ENCODE measurements at places on chromosomes 5 and 9.

DNA sequence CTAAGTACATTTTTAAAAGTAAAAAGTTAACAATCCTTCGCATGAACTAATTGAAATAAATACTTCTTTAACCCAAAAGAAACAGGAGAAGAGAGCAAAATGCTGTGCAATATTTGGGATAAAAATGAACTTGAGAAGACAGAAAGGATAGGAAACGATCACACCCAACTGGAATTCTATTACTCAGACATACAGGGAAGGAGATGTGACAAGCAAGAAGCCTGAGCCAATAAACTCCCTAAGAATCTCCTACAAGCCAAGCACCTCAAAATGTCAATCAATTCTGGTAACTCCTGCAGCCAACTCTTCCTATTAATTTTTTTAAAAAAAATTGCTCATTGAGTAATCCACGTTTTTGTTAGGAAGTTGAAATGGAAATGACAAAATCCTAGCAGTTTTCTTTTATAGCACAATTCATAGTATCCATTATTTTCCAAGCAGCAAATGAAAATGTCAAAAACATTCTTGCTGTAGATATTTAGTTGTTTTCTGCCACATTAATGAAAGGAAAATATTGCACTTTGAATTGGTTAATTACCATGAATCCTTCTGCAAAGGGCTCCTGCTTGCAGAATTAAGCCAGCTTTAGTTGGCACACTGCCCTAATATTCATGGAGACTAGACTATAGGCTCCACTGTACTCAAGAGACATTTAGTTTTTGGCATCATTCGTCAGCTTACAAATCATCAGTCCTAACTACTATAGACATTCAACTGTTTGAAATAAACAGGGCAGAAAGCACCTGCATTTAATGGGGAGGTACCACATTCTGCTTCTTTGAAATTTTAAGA is 89.0 kb downstream of the RFX3 start:
- no peak for DNase-seq

DNA sequence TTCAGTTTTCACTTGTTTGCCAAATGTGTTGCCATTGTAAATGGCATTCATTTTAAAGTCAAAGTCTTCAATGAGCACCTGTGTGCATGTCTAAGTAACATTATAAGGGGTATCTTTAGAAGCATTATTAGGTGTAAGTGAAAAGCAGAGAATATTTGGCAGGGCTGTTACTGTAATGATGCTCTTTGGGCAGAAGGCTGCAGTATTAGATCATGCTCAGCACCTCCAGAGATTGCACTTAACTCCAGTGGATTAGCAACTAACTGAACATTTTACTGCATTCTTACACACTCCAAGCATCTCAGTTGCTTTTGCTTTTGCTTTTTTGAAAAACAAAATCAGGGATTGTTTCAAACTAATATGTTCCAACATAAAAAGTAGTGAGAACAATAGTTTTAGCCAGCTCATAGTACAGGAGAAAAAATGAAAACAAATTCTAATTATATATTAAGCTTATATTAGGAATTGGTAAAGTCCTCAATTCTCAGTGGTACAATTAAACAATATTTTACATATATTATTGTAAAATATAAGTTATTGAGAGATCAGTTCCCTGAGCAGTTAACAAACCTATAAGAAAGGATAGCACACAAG is 1740.9 kb upstream of the CDH9 start:
- no peak for DNase-seq

DNA sequence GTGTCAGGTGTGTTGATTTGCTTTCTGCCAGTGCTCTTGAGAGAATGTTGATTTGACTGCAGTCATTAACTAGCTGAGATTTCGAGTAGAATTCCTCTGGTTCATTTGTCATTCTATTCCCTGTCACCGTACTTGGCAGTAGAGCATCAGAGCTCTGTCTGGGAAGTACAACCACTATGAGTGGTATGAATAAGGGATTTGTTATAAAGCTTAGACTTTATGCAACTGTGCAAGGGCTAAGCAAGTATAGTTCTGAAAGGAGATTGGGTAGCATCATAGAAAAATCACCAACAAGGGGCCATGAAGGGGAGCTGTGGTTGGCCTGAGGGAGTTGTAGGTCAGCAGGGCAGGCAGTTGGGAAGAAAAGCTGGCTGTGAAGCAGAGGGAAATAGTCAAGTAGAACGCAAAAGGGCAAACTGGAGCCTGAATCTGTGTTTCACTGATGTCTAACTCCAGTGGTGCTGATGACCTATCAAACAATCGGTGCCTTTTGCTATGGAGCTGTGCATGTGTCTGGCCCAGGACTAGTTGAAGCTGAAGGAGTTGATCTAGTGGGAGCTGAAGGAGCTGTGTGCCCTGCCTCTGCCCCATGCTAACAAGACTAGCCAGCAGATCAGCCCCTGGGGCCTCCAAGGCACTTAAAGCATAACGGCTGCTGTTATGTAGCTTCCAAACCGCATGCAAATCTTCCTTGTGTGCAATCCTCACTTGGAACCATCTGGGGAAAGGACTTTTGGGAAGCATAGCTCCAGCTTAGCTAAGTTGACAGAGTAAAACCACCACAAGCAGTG is 110.0 kb downstream of the SLC28A3 start:
- peak; percentile 88 for DNase-seq

GRCh38 chr9:114779352-114779845 is 26.4 kb downstream of the TNFSF15 start:
- no peak for DNase-seq

DNA sequence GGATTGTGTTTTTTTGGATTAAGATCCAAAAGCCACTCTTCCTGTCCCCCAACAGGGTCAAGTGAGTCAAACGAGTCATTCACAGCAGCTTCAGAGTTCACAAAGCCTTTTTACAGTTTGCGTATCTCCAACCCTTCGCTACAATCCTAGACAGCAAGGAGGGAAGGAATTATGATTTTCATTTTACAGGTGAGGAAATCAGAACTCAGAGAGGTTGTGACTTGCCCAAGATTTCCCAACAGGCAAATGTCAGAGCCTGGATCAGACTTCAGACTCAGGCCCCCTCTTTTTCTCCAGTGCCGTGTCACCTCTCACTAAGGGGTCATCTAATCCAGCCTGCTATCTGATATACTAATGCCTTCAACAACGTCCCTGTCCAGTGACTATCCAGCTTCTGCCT is 72.1 kb upstream of the XPA start:
- no peak for DNase-seq

DNA sequence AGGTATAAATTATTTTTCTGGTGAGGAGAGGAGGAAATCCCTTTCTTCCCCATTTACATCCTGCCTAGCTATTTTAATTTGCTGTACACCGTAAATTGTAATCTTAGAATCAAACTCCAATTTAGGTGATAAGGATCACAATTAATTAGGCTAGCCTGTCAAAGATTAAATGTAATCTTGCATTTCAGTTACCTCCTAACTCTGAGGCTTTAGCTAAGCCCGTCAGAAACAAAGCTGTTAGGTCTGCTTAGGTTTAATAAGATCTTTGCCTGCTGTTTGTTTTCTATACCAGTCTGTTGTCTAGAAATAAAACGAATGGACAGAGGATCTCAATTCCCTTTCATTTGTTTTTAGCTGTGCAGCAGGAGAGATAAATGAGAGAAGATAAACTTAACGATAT is 51.5 kb downstream of the PIK3R1 start:
- no peak for DNase-seq

DNA sequence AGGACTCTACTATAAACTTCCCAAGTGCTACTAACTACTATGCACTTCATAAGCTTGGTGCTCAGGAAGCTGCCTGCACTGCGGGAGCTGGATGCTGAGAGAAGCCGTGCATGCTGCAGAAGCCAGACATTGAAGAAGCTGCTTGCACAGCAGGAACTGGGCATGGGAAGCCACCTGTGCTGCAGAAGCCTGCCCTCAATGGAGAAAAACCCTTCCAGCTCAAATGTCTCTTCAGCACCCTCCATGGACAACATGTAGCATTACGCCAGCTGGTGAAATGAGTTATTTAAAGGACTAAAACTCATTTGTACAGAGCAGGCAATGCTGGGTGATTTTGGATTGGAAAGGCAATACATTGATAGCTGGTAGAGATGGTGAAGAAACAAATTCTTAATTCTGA is 247.2 kb downstream of the KIF4B start:
- DNase-seq, result no peak

- DNase-seq, result no peak
Observed at GRCh38 chr5:8923526-8923925, 622.3 kb downstream of the SEMA5A start.

GRCh38 chr5:126490167-126490940 is 67.1 kb downstream of the GRAMD2B start:
- DNase-seq, result no peak

DNA sequence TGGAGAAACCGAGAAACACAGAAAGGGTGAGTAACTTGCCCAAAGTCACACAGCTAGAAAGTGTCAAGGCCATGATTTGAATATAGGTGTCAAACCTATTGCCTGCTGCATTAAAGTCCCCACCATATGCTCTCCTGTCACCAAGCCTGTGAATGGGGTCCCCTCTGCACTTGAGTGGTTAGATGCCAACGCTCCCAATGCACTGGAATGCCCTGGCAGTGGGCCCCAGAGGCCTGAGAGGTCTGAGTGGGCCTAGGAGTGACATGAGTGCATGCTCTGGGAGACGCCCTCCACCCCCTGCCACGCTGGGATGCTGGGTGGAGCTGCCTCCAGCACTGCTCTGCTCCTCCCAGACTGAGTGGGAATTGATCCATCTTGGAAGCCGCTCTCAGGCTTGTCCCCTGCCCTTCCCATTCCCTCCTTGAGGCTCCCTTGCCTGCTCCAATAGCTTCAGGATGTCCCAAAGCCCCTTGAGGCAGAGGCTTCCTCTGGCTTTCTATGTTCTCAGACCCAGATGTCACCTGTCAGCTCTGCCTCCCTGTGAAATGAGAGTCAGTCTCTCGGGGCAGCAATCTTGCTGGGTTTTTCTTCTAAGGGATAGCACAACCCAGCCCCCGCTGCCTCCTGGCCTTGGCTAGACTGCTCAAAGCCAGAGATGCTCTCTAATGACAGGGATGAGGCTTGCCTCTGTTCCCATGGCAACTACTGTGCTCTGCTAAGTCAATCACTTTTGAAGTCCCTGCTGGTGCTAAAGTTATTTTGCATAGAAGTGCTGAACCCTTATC is 6.6 kb upstream of the ARSI start:
- no peak for DNase-seq

DNA sequence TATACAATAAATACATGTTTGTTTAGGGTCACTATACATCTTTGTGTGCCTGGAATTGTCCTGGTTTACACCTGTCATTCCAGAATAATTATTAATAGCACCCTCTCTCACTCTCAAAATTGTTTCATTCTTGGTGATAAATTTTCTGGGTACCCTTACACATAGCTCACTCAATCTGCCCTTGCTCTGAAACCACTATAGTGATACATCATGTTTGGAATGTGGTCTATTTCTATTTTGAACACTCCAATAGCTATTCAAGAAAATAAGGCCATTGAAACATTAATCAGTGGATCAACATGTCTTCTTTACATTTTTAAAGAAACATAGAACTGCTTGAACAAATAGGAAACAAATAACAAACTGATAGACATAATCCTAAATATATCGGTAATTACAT is 158.7 kb downstream of the ARRDC3 start:
- DNase-seq, result no peak

DNA sequence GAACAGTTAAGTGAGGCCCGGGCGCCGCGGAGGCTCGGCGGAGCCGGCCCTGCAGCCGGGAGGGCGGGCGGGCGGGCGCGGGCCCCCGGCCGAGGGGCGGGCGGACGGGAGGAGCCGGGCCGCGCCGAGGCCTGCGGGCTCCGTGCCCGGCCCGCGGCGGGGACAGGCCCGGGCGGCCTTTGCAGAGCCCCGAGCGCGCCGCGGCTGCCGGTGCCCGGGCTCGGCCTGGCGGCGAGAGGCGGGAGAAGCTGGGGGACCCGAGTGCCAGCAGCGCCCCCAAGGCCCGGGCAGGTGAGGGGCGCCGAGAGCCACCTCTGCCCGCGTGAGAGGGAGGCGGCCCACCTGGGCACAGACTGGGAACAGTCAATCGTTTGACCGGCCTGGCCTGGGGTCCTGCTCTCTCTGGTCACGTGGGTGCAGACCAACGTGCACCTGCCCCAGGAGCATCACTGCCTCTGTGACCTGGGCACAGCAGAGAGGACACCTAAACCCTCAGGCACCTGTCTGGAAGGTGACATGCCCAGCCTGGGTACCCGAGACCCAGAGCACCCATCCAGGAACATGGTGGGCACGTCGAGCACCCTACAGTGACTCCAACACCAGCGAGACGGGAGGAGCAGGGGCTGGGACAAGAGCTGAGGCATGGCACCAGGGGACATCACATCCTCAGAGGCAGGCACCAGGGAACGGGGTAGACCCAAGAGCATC is 531 bp downstream of the MVB12B start:
- no peak for DNase-seq

- DNase-seq, result no peak
Observed at GRCh38 chr5:142811866-142812557, 41.8 kb downstream of the ARHGAP26 start.

DNA sequence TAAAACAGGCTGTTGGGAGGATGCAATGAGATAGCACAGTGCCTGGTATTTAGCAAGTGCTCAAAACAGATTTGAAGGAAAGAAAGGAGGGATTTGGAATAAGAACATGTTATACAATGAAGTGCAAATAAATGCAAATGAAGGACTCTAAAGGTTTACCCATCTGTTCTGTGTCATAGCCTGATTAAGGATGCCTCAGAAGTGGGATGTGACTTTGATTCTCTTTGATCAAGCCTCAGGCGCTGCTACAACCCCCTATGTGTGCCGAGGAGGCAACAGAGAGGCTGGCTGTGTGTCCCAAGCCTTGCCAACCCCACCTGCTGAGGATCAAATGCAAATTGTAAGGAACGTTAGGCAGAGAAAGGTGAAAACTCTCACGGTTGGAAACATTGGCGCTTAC is 27.2 kb downstream of the GGTA1 start:
- no peak for DNase-seq

DNA sequence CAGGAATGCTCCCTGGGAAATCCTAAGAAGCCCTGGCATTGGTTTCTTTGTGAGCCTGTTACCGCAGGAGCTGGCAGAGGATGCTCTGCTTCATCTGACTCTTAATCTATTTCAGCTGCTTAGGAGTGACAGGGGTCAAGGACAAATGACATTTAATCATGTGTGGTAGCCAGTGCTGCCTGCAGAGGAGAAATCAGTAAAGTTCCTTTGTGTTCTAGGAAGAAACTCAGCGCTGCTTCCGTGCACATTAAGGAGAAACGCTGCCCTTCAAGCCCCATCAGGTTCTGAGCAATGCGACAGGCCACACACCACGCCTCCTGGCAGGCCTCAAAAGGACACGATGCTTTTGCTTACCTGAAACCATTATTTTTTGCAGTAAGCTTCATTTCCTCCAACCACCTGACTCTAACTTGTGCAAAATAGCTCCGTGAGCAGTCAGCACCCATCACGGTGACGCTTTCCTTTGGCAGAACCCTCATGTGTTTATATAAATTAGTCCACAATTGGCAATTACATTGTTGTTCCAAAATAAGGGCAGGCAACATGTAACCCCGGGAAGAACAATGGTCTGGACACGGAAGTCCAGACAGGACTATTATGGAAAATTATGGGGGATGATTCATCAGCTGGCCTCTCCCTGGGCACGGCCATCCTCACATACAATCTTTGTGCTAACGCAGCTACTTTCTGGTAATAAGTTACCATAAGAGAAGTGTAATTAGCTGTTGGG is 387.9 kb upstream of the DAP start:
- DNase-seq, result no peak
